ENCODE measurements at places on chromosomes 3 and 15.

GRCh38 chr3:31592764-31593163 lies 60.0 kb downstream of the STT3B start:
- no peak for DNase-seq

DNA sequence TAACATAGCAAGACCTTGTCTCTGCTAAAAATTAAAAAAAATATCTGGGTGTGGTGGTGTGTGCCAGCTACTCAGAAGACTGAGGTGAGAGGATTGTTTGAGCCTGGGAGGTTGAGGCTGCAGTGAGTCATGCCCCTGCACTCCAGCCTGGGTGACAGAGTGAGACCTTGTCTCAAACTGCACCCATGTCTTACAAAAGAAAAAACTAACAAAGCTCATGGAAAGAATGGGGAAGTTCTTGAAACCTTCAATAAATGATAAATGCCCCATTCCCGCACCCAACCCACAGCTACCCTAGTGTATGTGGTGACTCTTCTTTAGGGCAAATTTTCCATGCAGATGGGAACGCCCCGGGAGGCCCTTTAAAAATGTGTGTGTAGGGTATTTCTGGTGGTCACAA lies 28.3 kb downstream of the RPLP1 start:
- no peak for DNase-seq

DNA sequence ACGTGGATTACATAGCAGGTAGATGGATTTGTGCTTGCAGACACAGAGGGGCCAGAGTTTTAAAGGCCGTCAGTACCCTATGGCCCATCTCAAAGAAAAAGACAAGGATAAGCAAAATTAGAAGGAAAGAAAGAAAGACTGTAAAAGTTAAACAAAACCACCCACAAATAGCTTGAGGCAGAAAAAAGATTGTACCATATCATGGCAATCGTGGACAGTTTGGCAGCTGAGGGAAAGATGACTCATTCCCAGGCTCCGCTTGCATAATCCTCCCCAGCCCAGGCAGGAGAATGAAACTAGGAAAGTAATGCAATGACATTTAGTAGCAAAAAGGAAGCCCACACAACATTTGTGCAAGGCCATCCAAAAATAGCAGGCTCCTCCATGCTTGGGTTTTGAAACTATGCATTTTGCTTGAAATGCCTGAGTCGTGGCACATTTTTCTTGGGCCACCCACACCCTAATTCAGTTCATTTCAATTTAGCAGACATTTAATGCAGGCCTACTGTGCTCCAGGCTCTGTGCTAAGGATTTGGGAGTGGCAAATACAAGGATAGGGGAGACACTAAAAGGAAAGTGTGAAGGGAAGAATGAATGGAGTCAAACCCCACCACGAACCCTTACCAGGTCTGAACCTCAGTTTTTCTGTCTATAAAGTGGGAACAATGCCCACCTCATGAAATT lies 40.9 kb upstream of the SMAD3 start:
- peak; percentile 54 for DNase-seq

DNA sequence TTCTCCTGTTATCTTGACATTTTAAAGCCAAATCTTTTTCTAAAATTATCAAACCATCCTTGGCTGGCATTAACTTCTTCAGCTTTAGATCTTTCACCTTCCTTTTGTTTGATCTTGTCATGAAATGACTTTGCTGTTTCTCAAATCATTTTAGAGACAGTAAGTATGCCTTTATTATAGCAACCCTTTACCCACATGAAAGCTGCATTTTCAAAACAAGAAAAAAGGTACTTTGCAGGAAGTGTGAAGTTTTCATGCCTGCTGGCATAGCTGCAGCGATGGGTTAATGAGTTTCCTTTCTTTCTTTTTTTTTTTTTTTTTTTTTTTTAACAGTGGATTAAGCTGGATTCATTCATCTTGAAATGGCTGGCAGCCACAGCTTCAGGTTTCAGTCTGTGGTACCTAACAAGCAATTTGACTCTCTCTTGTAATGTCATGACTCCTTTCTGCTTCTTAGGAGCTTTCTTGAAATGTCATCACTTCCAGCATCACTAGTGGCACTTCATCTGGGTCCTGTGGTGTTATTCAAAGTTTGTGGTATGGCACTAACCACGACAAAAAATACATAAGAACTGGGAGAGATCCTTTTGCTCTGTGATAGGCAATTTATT lies 18.8 kb downstream of the SLC25A26 start:
- no peak for DNase-seq

GRCh38 chr15:41811432-41812195 lies 16.3 kb upstream of the JMJD7 start:
- peak; percentile 74 for DNase-seq

DNA sequence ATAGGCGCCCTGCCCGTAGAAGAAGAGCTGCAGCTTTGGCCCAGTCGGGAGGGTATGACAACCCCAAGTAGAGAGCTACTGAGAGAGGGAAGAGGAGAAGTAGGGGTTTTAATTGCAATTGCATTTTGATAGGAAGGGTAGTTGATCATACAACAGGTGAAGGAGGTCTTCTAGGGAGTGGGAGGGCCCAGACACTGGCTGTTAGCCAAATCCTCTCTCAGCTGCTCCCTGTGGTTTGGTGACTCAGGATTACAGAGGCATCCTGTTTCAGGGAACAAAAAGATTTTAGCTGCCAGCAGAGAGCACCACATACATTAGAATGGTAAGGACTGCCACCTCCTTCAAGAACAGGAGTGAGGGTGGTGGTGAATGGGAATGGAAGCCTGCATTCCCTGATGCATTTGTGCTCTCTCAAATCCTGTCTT lies 408.9 kb upstream of the THBS1 start:
- peak; percentile 21 for DNase-seq

DNA sequence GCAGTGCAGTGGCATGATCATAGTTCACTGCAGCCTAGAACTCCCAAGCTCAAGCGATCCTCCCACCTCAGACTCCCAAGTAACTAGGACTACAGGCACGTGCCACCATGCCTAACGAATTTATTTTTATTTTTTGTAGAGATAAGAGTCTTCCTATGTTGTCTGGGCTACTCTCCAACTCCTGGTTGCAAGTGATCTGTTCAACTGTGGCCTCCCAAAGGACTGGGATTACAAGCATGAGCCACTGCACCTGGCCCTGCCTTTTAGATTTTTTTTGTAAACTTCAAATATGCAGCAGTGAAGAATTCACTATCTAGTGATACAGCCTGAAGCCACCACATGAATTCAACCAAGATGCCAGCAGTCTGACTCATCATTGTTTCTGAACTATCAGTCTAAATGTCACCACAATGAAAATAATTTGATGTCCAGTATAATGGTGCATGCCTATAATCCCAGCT lies 32.7 kb downstream of the UBXN7 start:
- no peak for DNase-seq

GRCh38 chr3:27859821-27860220 lies 137.7 kb upstream of the EOMES start:
- DNase-seq: no peak
